Activated CD8-positive, alpha-beta T cell treated with anti-CD3 and anti-CD28 coated beads, Interleukin-2, amount 10 ng/mL, durations not matched to agents 7 days and 5 days (primary cell): ENCODE measurements at places on chromosomes 11 and 22. TPM values are rescaled to one million over a fixed set of nuclear protein-coding genes. Genes with fewer than 3 reads are reported as not detected.

Gene SLC15A3
- 2.2 TPM for total RNA-seq

Gene CPT1A
- total RNA-seq: 69.1 TPM

Gene KRTAP5-9
- not detected for total RNA-seq

Gene SLC2A11
- 7.9 TPM for total RNA-seq

Gene UPK2
- not detected for total RNA-seq

Gene SCUBE2
- not detected for total RNA-seq

Gene OR8D1
- not detected for total RNA-seq

Gene MRPL11
- 100 TPM for total RNA-seq

Gene P2RX6
- 0.63 TPM for total RNA-seq

Gene TEAD1
- total RNA-seq: 0.05 TPM

Gene FGF4
- total RNA-seq: not detected

Gene CYTH4
- 107 TPM for total RNA-seq

Gene HIKESHI
- 49.9 TPM for total RNA-seq
